ENCODE measurements at places on chromosomes 2 and 18.

GRCh38 chr2:206154197-206154596 lies 5.0 kb downstream of the NDUFS1 start:
- DNase-seq: peak; percentile 31

- no peak for DNase-seq
These were observed 10.2 kb downstream of the GBX2 start for GRCh38 chr2:236157815-236158498.

GRCh38 chr18:71902482-71902881 lies 641.7 kb downstream of the CBLN2 start:
- DNase-seq: no peak

- no peak for DNase-seq
These were observed 322.2 kb upstream of the HS6ST1 start for GRCh38 chr2:128640845-128641360.

GRCh38 chr2:201194097-201194496 lies 11.2 kb downstream of the CASP10 start:
- DNase-seq: no peak

GRCh38 chr2:118457951-118458350 lies 369.7 kb downstream of the INSIG2 start:
- no peak for DNase-seq

- peak; percentile 51 for DNase-seq
These were observed 60.1 kb downstream of the KCNF1 start for GRCh38 chr2:10971888-10972260.

- no peak for DNase-seq
These were observed 21.9 kb downstream of the ANTXR1 start for GRCh38 chr2:69034845-69035244.

GRCh38 chr2:192571636-192572035 lies 376.9 kb upstream of the TMEFF2 start:
- DNase-seq: no peak

GRCh38 chr2:43027097-43027873 lies 199.1 kb downstream of the ZFP36L2 start:
- no peak for DNase-seq
